SJSA1 (cell line): ENCODE measurements at places on chromosomes 12 and 14. TPM values are rescaled to one million over a fixed set of nuclear protein-coding genes. Genes with fewer than 3 reads are reported as not detected.
A peak's percentile ranks its signal among the peaks of the same experiment; 100 is the strongest.

DNA sequence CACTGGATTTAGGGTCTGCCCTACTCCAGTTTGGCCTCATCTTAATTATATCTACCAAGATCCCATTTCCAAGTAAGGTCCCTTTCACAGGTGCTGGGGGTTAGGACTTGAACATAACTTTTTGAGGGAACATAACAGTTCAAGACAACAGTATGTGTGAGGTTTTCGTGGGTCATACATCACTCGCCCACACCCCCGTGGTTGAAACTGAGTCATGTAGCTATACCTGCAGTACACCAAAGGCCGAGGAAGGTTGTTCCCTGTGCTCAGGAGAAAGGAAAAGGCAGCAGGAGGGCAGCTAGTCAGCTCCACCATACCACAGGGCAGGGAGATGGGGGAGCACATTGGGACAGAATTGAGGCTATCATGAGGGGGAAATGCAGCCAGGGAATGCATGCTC is 167.0 kb downstream of the PPM1H start:
- DNase-seq = no peak

DNA sequence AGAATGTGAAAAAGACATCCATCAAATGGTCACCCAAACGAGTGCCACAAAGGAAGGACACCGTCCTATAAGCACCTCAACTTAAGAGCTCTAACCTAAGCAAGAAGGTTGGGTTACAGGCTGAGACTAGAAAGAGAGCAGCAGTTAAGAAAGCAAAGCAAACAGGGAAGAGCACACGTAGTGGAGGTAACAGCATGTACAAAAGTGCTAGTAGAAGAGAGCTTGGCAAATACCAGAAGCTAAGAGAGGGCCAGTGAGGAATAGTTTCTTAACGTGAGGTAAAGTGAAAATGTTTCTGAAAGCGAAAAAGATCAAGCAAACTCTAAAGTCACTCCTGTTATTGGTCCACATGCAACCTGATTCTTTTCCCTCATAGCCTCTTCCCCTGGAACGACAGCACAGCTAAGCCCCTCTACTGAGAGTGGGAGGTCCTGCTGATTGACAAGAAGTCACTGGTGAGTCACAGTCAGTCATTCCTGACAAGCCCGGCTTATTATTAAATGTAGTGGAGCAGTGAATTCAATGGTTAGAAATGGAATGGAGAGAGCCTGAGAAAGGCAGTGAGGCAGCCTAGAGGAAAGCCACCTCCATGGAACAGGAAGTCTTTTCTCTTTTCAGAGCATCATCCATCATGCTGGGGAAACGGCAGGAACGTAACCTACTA is 204.4 kb downstream of the SLC25A21 start:
- DNase-seq = peak; percentile 14

DNA sequence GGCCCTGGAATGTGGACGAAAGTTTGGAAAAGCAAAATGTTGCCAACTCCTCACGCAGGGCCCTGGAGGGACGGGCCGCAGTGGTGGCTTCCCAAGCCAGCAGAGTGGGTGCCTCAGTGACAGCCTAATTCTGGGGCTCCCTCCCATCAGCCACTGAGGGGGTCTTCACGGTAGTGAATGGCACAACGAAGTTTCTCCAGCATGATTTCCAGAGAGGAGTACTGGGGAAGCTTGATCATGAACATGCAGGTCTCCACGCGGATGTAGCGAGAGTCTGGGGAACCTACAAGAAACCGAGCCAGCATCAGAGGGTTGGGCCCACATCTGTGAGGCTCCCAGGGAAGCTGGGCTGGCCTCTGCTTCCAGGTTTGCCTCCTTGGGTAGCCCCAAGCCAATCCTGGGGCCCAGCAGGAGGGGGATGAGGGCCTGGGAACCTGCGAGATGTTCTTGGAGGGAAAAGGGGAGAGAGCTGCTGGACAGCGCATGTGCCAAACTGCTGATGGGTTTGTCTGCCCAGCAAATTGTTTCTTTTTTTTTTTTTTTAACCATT is 37.0 kb downstream of the TRAFD1 start:
- no peak for DNase-seq

GRCh38 chr12:49225576-49226166 is 36.8 kb upstream of the TUBA1A start:
- DNase-seq = no peak

GRCh38 chr12:20950248-20950647 is 139.7 kb downstream of the SLCO1B3 start:
- peak; percentile 2 for DNase-seq

- no peak for DNase-seq
Measured at GRCh38 chr14:94113073-94113472, 2.5 kb downstream of the IFI27 start.

DNA sequence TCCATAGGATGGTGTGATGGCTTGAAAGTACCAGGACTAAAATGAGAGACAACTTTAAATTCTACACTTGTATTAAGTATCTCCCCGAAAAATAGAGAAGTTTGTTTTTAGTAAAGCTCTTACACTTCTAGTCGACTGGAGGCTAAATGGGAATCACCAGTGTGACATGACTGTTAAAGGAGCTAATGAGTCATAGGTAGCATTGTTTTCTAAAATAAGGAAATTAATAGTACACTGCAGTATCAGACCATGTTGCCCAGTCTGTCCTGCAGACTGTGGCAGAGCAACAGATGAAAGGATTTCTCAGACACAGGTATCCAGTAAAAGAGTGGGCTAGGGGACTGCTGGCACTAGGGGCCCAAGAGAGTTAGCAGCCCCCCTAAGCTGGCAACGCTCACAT is 140.1 kb downstream of the TMEM117 start:
- DNase-seq = no peak

The RFX4 gene
- not detected in 2 replicates for total RNA-seq

The CCDC175 gene
- total RNA-seq = not detected in 2 replicates

The MYF6 gene
- not detected in 2 replicates for total RNA-seq

The CDKN3 gene
- 152 and 162 TPM in 2 replicates for total RNA-seq

The RND1 gene
- not detected in 2 replicates for total RNA-seq

The SUOX gene
- 11.8 and 15.8 TPM in 2 replicates for total RNA-seq

The KRT2 gene
- not detected in 2 replicates for total RNA-seq
